Pancreas (tissue), 10 donors: ENCODE measurements at places on chromosomes 6 and 20. TPM values are rescaled to one million over a fixed set of nuclear protein-coding genes. Genes with fewer than 3 reads are reported as not detected.

Gene TPD52L2
- polyA plus RNA-seq: 47.3 TPM

Gene RIPPLY2
- polyA plus RNA-seq: 2.6 TPM

Gene PGBD1
- polyA plus RNA-seq: 2.2 TPM

DNA sequence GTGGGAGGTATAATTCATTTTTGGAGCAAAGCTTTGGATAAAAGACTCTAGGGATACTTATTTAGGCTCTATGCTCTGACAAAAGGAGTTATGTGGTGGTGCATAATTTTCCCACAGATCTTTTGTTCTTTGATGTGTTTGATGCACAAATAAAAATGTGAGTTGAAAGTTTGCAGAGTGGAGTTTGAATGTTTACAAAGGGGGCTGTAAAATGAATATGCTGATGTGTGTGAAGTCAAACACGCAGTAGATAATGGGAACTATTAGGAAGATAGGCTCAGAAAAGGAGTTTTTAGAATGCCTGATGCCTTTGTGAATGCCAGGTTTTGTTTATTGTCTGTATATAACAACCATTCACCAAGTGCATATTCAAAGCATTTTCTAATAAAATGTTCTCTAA, 545.0 kb upstream of the EPHA7 start:
- no peak for DNase-seq
- H3K27ac ChIP-seq: no peak overlapping the region
- H3K4me1 ChIP-seq: no peaks in the 10 kb centered on the region
- H3K36me3 ChIP-seq: no peaks in the 10 kb centered on the region

DNA sequence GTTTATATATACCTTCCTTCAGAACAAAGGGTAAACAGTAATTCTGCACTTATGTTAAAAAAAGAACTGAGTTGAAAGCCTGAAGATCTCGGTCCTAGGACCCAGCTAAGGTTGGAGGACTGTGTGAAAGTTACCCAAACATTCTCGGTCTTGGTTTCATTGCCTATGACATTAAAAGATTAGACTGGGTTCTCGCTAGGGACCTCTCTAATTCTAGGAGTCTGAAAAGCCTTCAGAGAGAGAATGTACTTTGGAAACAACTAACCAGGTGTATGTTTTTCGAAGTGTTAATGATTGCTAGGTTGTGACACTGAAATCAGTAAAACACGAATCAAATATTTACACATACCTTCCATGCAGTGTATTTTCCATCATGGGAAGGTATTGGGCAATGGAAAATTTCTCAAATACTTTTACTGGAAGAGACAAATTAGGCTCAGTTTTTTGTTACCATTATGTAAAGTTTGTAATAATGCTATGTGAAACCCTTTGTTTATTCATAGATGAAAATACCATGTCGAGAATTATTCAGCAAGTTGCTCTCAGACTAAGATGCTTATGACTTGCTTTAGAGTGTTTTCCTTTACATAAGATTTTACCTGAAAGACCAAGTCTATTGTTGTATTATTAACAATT, 113.7 kb upstream of the LOC128125822 start:
- H3K36me3 ChIP-seq: no peaks in the 10 kb centered on the region
- no peak for DNase-seq
- peak overlapping the region; percentile 65 for H3K27ac ChIP-seq
- no peak overlapping the region for H3K4me3 ChIP-seq
- peaks cover 32% of the 10 kb centered on the region for H3K4me1 ChIP-seq
- no peaks in the 10 kb centered on the region for H3K27me3 ChIP-seq

GRCh38 chr6:30263734-30264133, 50.5 kb upstream of the TRIM26 start:
- no peak overlapping the region for H3K4me3 ChIP-seq
- H3K4me1 ChIP-seq: no peaks in the 10 kb centered on the region
- no peaks in the 10 kb centered on the region for H3K36me3 ChIP-seq
- no peak for DNase-seq
- H3K27me3 ChIP-seq: no peaks in the 10 kb centered on the region

DNA sequence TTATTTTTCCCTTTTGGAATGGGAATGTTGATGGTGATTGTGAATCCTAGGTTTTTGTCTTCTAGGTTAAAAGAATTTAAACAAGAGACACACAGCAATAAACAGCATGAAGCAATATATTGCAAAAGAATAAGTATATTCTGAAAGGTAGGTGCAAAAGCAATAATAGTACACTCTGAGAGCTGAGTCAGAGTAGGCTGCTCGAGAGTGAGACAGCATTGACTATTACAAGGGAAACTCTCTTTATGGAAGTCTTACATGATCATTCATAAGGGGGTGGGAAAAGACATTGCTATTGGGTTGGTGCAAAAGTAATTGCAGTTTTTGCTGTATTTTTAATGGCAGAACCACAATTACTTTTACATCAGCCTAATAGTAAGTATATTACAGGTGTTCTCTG, 25.0 kb downstream of the FBXO5 start:
- H3K27ac ChIP-seq: no peak overlapping the region
- H3K4me1 ChIP-seq: no peaks in the 10 kb centered on the region
- no peak for DNase-seq
- H3K36me3 ChIP-seq: no peaks in the 10 kb centered on the region
- H3K4me3 ChIP-seq: no peak overlapping the region
- no peaks in the 10 kb centered on the region for H3K27me3 ChIP-seq

- H3K36me3 ChIP-seq: no peaks in the 10 kb centered on the region
- H3K4me3 ChIP-seq: no peak overlapping the region
- no peaks in the 10 kb centered on the region for H3K4me1 ChIP-seq
- H3K27ac ChIP-seq: no peak overlapping the region
- no peaks in the 10 kb centered on the region for H3K27me3 ChIP-seq
- DNase-seq: no peak
Observed at GRCh38 chr20:57791966-57792365, 82.2 kb upstream of the PMEPA1 start.

DNA sequence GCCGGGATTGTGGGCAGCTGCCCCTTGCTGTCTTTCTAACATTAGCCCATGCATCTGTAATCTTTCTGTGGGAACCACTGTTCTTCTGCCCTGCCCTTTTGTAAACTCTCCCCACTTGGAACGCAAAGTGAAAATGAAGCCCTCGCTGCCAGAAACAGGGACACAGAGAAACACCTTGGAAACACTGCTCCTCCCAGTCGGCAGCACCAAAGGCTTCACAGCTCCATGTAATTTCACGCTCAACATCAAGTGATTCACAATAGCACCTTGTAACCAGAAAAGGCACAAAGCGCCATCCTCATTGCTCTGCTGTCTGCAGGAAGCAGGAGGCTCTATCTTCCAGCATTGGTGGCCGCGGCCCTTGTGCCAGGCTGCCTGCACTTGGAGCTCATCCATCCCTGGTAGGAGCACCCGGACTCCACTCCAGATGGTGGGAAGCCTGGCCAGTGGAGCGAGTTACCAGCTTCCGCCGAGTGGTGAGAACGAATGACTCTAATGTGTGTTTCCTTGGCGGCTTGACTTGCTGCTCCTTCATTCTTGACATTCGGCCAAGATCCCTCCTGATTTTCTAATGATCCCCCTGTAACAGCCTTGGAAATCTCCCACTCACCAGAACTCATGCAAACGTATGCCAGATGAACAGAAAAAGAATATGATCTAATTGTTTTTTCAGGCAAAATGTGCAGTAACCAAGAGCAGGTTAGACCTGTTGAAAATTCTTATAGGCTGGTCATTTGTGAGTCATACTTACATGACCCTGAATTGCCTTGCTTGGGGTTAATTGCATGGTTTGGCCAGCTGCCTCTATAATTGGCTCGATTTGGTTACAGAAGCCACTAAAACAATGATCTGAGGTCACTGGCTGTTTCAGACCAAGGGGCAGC, 169.1 kb upstream of the CDYL start:
- no peak for DNase-seq
- no peak overlapping the region for H3K4me3 ChIP-seq
- H3K36me3 ChIP-seq: no peaks in the 10 kb centered on the region
- H3K4me1 ChIP-seq: no peaks in the 10 kb centered on the region
- H3K27ac ChIP-seq: no peak overlapping the region

DNA sequence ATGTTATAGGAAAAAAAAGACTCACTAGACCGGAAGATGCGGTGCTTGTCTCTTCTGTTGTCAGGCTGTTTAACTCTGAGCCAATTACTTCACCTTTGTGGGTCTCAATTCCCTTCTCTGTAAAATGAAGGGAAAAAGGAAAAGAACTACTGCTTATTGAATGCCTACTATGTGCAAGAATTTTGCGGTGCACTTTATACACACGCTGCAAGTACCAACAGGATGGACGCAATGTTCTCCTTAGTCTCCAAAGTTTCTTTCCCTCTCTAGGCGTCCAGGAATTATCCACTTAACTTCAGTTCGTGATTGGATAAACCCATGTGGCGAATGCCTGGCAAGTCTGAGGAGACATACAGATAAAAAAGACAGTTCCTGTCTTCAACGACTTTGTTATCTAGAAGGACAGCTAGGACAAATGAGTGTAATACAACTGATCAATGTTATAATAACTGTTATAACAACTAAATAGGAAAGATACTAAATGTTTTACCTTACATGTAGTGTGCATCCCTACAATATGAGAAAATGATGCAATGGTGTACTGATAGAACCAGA, 69.0 kb upstream of the JARID2 start:
- DNase-seq: no peak
- no peaks in the 10 kb centered on the region for H3K27me3 ChIP-seq
- H3K27ac ChIP-seq: no peak overlapping the region
- no peaks in the 10 kb centered on the region for H3K36me3 ChIP-seq
- no peak overlapping the region for H3K4me3 ChIP-seq

DNA sequence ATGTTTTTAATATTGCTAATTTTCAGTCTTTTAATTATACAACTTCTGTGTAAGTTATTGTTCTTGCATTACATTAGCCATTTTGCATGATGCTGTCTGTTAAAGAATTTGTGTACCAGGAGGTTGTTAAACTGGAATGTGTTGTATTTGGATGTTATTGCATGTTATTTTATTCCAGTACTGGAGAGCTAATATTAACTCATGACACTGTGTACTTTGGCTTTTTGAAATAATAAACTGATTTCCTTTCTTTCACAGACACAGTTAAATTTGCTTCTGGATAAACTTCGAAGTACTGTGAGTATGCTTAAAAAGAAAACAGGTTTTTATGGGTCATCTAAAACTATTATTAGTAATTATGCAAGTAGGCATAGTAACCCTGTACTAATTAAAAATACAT, 121.3 kb downstream of the MYO6 start:
- H3K4me3 ChIP-seq: no peak overlapping the region
- no peak overlapping the region for H3K27ac ChIP-seq
- no peak for DNase-seq
- no peaks in the 10 kb centered on the region for H3K27me3 ChIP-seq

DNA sequence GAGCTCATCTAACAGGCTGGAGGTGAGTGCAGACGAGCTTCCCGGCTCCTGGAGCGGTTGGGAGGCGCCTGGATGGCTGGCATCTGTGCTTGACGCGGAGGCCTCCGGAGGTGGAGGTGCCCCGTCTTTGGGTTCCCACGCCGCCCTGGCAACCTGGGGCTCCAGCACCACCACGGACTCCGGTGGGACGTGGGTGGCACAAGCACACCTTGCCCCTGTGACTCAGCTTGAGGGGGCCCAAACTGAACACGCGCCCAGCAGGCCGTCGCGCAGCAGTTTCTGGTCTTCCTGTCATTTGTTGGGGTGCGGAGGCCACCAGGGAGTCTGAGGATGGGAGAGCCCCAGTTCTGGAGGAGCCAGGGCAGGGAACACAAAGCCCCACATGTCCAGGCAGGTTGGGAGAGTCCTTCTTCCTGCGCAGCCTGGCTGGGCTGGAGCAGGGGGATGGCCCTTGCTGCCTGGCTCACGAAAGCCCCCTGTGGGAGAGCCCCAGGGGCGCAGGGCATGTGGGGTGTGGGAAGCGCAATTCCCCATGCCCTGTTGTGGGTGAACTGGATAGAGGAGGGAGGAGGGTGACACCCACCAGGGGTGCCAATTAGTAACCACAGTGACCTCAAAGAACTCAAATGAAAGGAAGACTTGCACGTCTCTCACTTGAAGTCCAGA, 1378.6 kb upstream of the DEFB115 start:
- H3K4me3 ChIP-seq: no peak overlapping the region
- DNase-seq: peak; percentile 29
- H3K27ac ChIP-seq: no peak overlapping the region
- H3K36me3 ChIP-seq: no peaks in the 10 kb centered on the region

- H3K4me1 ChIP-seq: peaks cover 14% of the 10 kb centered on the region
- H3K27me3 ChIP-seq: no peaks in the 10 kb centered on the region
- peak; percentile 80 for DNase-seq
- H3K27ac ChIP-seq: no peak overlapping the region
- no peaks in the 10 kb centered on the region for H3K36me3 ChIP-seq
Observed at GRCh38 chr6:3427687-3428085, 29.2 kb downstream of the SLC22A23 start.

DNA sequence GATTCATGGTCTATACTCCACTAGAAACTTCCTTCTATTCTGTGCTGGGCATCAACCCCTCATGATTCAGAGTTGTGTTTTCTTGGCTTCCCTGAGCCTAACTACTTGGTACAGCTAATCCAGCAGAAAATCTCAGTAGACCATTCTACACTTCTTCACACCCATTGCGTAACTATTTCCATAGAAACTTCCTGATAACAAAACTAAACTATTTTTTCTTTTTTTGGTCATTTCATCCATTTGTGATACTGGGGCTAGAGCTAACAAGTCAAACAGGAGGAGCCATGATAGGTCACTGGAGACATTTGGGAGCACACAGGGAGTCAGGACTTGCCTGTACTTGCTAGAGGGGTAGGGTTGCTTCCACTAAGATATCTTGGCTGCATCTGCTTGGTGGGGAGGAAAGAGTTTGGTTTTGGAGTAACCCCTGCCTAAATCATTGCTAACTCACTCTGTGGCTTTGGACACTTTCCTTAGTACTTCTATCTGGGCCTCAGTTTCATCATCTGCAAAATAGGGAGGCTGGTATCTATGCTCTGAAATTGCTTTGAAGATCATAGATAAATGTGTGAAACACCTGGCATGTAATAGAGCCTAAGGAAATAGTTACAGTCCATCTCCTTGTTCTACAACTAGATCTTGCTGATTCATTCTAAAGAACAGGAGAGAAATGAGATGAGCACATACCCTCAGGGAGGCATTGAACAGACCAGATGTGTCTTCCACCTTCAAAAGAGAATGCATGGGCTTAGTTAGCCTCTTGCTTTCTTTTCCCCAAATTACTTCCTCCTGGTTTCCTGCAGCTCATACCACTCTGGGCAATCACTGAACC, 127.9 kb upstream of the ADGRF1 start:
- no peak for DNase-seq
- no peaks in the 10 kb centered on the region for H3K4me1 ChIP-seq
- no peaks in the 10 kb centered on the region for H3K27me3 ChIP-seq
- no peak overlapping the region for H3K4me3 ChIP-seq

DNA sequence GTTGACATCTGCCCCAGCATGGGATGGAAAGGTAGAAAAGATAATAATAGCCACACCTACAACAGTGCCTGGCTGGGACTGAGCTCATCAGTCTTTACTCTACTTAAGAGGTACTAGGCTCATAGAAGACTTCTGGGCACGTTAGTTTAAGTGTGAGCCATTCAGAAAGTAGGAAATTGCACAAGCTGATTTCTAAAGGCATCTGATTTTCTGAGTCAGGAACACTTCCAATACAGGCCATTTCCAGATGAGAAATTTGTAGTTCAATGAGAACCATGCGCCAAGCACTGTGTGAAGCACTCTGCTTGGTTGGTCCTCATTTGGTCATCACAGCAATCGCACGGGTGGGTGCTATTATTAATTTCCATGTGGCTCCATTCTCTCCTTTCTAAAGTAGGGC, 42.3 kb downstream of the MOCS1 start:
- H3K27ac ChIP-seq: no peak overlapping the region
- H3K4me1 ChIP-seq: no peaks in the 10 kb centered on the region
- no peak for DNase-seq
- H3K27me3 ChIP-seq: no peaks in the 10 kb centered on the region
- H3K4me3 ChIP-seq: no peak overlapping the region
